Activated T-helper 2 cell treated with anti-CD3 and anti-CD28 coated beads, Interferon-gamma antibody, Interleukin-2, Interleukin-4, amounts not matched to agents 10 μg/mL and 5 μg/mL and 100 μg/mL, durations not matched to agents 14 hours and 24 hours and 36 hours (primary cell): ENCODE measurements at places on chromosomes 2 and 18. TPM values are rescaled to one million over a fixed set of nuclear protein-coding genes. Genes with fewer than 3 reads are reported as not detected.

CROCC2 gene
- total RNA-seq, result not detected in 2 replicates

KLF7 gene
- total RNA-seq, result 16.6 and 19.3 TPM in 2 replicates

CSRNP3 gene
- not detected in 2 replicates for total RNA-seq

KCNIP3 gene
- 0.21 and 0.39 TPM in 2 replicates for total RNA-seq

CPLX4 gene
- not detected in 2 replicates for total RNA-seq

UGT1A5 gene
- not detected in 2 replicates for total RNA-seq

CFAP221 gene
- total RNA-seq, result not detected in 2 replicates

LCT gene
- total RNA-seq, result 0.53 and 0.55 TPM in 2 replicates

CMPK2 gene
- total RNA-seq, result 2.8 and 2.9 TPM in 2 replicates

KIF1A gene
- total RNA-seq, result 0.97 and 2.2 TPM in 2 replicates

ZBTB7C gene
- total RNA-seq, result 0.07 and 0.21 TPM in 2 replicates

LYPD1 gene
- total RNA-seq, result not detected in 2 replicates

ZNF407 gene
- total RNA-seq, result 18.3 TPM in 2 replicates

CD8A gene
- 1.8 and 2.8 TPM in 2 replicates for total RNA-seq

AAMP gene
- total RNA-seq, result 82.4 and 82.9 TPM in 2 replicates

ASPRV1 gene
- 1.0 and 1.1 TPM in 2 replicates for total RNA-seq

CDH2 gene
- total RNA-seq, result 0.07 TPM in 1 of 2 replicates, not detected in the other

KYNU gene
- total RNA-seq, result 0.11 TPM in 1 of 2 replicates, not detected in the other

COL5A2 gene
- total RNA-seq, result 0.05 and 0.23 TPM in 2 replicates

CD28 gene
- total RNA-seq, result 53.6 and 59.3 TPM in 2 replicates

DSG1 gene
- not detected in 2 replicates for total RNA-seq

CHAC2 gene
- total RNA-seq, result 22.4 and 25.3 TPM in 2 replicates

ALPG gene
- not detected in 2 replicates for total RNA-seq

KATNAL2 gene
- total RNA-seq, result 0.23 and 0.37 TPM in 2 replicates

MC5R gene
- not detected in 2 replicates for total RNA-seq

SAG gene
- 0.05 TPM in 1 of 2 replicates, not detected in the other for total RNA-seq

UGT1A8 gene
- not detected in 2 replicates for total RNA-seq

RUFY4 gene
- 0.39 TPM in 1 of 2 replicates, not detected in the other for total RNA-seq

CRYGC gene
- total RNA-seq, result not detected in 2 replicates

CCDC74B gene
- total RNA-seq, result 0.94 and 1.1 TPM in 2 replicates

KIDINS220 gene
- total RNA-seq, result 24.7 and 26.1 TPM in 2 replicates

DDX1 gene
- 100.0 and 111 TPM in 2 replicates for total RNA-seq

TRIM43 gene
- total RNA-seq, result 0.11 and 0.25 TPM in 2 replicates

POTEE gene
- total RNA-seq, result 0.62 and 1.4 TPM in 2 replicates

MOGAT1 gene
- total RNA-seq, result 0.18 TPM in 1 of 2 replicates, not detected in the other

GREB1 gene
- total RNA-seq, result 0.23 and 0.25 TPM in 2 replicates

CHST10 gene
- 6.8 and 10.5 TPM in 2 replicates for total RNA-seq

BCL11A gene
- total RNA-seq, result 0.21 TPM in 2 replicates

HYCC2 gene
- 20.1 and 23.8 TPM in 2 replicates for total RNA-seq

TMEM131 gene
- 39.3 and 39.9 TPM in 2 replicates for total RNA-seq

TACR1 gene
- total RNA-seq, result not detected in 2 replicates

UBR3 gene
- 29.3 and 30.7 TPM in 2 replicates for total RNA-seq

TTC39C gene
- total RNA-seq, result 14.3 and 20.1 TPM in 2 replicates

HTRA2 gene
- total RNA-seq, result 61.5 and 64.1 TPM in 2 replicates
